NCI-H510A (cell line): ENCODE measurements at places on chromosomes 6 and 20.

DNA sequence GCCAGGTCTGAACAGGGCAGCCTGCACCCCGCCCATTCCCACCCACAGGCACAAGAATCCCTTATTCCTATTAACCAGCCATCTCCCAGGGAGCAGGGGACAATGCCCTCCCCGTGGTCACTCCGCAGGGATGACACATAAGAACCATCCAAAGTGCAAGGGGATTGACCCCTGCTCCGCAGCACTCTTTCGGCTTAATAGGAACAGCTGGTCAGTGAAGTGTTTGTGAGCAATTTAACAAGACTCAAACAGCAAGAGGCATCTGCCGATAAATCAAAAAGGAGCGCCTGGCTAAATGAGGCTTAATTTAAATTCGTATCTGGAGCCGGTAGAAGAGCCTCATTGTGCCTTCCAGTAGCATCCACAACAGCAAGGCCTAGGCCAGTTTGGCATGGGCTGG, 389.4 kb downstream of the RNGTT start:
- no peak for DNase-seq

- no peak for DNase-seq
Measured at GRCh38 chr6:133100865-133101264, 140.3 kb upstream of the EYA4 start.

- no peak for DNase-seq
Measured at GRCh38 chr6:28884423-28885131, 39.2 kb downstream of the TRIM27 start.

DNA sequence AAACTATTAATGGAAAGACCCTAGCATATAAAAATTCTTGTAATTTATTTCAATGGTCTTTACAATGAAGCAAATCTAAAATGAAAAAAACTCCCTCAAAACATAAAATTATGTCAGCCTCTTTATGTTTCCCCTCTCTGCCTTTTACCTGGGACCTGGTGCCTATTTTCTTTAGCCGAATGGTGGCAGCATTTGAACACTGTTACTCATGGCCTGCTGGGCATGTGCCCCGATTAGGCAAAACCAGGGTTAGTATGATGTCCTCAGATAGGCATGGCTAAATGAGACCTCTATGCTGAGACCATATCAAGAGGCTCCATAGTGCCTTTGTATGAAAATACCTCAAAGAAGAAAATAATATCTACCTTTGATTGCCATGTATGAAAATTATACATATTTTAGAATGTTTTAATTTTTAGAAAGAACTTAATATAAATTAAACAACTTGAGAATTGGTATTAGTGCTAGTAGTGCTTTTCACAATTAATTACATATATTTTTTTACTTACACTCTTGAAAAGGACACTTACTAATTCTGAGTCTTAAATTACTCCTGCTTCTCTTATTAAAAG, 22.5 kb upstream of the C6orf58 start:
- DNase-seq: no peak

- DNase-seq: no peak
Measured at GRCh38 chr20:35492352-35492751, 37.0 kb downstream of the CEP250 start.

DNA sequence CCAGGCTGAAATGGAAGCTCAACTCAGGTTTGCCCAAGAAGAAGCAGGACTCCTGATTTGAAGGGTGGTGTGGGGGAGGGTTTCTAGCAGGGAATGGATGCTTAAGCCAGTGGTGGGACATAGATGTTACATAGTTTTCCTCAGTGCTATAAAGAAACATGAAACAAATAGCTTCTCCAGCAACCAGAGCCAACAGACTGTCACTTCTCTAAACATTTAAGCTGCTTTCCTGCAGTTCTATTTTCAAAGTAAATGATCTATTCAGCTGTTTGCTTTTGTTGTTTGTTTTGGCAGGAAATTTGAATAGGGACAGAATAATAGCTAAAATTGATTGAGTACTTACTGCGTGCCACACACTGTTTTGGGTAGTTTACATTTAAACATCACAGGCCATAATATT, 169.0 kb downstream of the UST start:
- no peak for DNase-seq

GRCh38 chr20:5670036-5670536, 80.1 kb upstream of the SHLD1 start:
- no peak for DNase-seq

- no peak for DNase-seq
Measured at GRCh38 chr6:64330694-64331307, 695.2 kb downstream of the PHF3 start.
